OCI-LY7 (cell line): ENCODE measurements at places on chromosomes 7 and 10.

DNA sequence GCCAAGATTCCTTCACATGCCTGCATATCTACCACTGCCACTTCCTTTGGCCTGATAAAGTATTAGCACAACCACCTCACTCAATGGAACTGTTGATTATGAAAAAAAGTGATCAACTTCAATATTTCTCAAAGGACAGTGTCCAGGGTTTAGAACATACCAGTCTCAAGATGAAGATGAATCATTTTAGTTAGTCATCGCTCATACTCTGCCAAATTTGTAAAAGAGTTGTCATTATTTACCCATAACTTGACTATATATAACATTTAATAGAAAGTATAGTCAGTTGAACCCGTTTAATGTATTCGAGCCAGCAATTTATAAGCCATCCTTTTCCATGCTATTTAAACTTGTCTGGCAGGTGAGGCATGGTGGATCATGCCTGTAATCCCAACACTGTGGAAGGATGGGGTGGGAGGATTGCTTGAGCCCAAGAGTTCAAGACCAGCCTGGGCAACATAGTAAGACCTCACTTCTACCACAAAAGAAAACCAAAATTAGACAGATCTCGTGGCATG, 33.2 kb downstream of the SPAM1 start:
- no peak for DNase-seq

DNA sequence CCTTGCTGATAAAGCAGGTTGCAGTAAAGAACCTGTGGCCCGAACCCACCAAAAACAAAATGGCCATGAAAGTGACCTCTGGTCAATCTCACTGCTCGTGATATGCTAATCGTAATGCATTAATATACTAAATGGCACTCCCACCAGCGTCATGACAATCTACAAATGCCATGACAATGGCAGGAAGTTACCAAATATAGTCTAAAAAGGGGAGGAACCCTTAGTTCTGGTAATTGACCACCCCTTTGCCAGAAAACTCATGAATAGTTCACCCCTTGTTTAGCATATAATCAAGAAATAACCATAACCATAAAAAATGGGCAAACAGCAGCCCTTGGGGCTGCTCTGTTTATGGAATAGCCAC, 1139.4 kb upstream of the LRRN3 start:
- DNase-seq = no peak

DNA sequence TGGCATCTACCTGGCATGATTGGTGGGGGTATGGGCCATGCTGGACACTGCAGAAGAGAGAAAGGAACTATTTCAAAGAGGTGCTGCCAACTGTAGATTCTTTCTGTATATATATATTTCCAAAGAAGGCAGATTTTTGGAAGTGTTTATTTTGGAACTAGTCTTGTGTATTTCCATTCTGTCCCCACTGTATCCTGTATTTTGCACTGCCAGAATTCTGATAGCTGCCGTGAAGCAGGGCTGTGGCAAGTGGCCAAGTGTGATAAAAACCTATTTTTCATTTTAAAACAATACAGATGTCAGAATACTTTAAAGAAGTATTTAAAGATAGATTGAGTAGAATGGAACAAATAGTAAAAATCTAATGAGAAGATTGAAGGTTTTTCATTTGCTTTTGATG, 17.1 kb downstream of the MCU start:
- no peak for DNase-seq

DNA sequence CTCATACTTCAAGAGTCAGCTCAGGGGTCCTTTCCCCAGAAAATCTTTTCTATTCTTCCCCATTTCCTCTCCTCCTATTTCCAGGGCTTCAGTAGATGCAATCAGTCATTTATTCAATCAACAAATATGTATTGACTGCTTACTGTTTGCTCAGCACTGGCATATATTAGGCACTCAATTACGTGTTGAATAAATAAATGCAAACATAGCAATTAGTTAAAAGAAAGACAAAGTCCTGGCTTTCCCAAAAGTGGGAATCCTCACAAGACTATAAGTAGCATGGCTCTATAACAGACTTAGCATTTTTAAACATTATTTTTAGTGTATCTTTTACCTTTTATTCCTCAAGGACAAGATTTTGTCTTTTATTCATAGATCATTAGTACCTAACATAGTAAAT, 111.6 kb downstream of the CHCHD3 start:
- no peak for DNase-seq

DNA sequence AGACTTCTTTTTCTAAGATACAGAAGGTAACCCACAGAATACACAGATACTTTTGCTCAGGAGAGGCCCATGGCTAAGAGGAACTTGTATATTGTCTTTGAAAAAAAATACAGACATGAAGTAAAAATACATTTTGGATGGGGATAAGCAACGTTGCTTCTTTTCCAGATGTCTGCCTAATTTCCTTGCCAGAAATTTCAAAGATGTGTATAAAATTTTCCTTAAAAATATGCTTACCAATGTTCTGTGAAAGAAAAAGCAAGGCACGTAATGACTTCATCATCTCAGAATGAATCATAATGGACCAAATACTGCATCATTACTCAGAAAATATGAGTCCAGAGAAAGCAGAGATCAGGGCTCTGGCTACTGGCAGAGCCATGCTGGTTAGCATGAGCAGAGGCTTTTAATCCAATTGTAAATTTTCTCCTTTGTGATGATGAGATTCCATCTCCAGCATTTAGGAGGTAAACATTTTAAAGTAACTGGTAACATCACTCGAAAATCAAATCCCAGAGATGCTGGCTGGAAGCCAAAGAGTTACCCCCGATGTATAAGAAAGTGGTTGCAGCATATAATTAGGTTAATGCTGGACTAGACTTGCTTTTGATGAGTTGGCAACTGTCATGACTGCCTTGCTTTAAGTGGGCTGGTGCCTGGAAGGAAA, 272.5 kb downstream of the SEMA3A start:
- DNase-seq = no peak

GRCh38 chr10:117161386-117162033, 23.4 kb upstream of the VAX1 start:
- no peak for DNase-seq

DNA sequence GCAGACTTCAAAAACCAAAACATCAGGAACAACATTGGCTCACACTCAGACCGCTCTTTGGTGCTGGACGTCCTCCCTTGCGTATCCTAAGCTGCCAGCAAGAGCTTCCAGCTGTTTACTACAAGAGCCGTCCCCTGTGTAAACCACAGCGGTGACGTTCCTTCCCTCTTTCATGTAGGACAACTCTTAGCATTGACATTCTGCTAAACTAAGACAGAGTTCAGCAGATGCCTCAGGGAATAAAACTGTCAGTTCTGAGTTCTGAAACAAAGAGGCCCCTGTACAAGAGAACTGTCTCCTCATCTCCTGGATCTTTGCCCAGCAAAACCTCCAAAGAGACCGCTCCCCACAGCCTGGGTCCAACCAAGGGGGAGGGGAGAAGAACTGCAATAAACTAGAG, 57.8 kb upstream of the OPALIN start:
- DNase-seq = no peak

DNA sequence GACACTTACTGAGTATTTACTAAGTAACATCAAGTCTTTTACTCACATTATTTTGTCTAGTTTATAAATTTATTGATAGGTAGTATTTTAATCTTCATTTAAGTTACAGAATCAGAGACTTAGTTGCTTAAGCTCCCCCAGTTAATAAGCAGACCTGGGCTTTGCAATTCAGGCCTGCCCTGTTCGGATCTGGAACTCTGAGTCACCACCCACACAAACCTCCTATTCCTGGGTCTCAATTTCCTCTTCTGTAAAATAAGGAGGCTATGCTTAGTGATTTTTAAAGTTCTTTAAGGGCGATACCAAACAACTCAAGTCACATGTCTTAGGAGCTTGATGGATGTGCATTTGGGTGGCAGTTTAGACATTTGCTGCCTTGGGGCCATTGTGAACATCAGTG, 3.5 kb upstream of the MGAM start:
- DNase-seq = no peak

DNA sequence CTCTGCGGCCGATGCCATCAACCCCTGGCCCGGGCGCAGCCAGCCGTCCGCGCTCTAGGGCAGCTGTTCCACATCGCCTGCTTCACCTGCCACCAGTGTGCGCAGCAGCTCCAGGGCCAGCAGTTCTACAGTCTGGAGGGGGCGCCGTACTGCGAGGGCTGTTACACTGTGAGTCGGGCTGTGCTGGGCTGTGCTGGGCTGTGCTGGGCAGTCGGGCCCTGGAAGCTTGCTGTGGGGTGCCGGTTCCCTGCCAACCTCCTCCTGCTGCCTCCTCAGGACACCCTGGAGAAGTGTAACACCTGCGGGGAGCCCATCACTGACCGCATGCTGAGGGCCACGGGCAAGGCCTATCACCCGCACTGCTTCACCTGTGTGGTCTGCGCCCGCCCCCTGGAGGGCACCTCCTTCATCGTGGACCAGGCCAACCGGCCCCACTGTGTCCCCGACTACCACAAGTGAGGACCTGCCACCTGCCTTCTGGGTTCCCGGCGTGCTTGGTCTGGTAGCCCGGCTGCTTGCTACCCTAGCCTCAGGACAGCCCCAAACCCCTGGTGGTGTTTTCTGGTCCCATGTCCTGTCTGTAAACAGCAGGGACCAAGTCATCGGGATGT, 7.5 kb downstream of the ZYX start:
- DNase-seq = no peak

GRCh38 chr7:7476381-7476780, 59.3 kb downstream of the COL28A1 start:
- DNase-seq = no peak

- DNase-seq = no peak
Measured at GRCh38 chr7:129066290-129067131, 11.6 kb upstream of the TNPO3 start.

DNA sequence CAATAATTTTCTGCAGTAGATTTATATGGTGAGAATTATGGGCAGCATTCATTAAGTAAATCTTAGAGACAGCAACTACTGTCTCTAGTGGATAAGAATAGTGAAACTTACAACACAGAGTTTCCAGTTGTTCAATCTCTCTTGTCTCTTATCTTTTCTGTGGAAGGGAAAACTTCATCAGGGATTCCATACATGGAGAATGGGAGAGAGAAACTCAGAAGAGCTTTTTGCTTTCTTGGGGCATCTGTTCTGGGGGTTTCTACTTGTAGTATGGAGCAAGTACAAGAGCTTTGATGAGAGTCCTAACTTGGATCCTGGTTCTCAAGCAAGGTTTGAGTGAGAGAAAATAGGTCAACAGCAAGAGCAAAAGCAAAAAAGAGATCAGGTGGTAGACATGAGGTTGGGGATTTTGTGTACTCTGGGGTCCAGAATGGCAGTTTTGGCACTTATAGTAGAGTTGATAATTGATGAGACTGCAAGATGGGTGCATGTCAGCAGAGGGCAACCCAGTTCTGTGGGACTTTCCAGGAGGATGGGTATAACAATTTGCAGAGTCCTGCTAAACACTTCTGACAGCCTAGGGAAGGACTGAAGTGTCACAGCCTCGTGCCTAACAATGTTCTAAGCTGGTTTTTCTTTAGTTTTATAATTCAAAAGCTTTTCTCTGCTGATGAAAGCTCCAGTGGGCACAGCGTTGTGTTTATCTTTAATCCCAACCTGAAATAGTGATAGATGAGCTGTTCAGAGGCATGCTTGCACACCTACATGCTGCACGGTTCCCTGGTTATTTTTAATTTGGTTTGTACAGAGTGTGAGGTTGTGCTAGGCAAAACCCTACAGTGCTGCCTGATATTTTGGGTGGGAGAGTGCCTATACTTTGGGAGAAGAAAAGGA, 32.0 kb upstream of the STRIP2 start:
- peak; percentile 25 for DNase-seq
